ENCODE measurements at places on chromosomes 12 and 14.

DNA sequence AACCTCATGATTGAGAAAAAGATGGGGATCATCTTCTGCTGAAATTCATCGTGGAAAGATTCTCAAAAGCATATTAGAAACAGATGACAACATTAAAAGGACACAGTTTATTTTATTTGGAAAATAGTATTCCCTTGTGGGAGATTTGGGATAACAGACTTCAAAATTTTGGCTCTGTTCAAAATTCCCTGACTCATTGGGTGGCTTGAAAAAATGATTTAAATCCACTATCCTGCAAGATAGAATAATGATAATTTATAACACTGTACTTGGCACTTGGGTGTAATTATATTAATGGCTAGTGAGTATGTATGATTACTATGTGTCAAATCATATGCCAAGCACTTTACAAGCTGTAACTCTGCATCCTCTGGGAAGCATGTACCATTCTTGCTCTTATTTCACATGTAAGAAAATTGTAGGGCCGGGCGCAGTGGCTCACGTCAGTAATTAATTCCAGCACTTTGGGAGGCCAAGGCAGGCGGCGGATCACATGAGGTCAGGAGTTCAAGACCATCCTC lies 128.8 kb downstream of the LMNTD1 start:
- DNase-seq, result no peak

DNA sequence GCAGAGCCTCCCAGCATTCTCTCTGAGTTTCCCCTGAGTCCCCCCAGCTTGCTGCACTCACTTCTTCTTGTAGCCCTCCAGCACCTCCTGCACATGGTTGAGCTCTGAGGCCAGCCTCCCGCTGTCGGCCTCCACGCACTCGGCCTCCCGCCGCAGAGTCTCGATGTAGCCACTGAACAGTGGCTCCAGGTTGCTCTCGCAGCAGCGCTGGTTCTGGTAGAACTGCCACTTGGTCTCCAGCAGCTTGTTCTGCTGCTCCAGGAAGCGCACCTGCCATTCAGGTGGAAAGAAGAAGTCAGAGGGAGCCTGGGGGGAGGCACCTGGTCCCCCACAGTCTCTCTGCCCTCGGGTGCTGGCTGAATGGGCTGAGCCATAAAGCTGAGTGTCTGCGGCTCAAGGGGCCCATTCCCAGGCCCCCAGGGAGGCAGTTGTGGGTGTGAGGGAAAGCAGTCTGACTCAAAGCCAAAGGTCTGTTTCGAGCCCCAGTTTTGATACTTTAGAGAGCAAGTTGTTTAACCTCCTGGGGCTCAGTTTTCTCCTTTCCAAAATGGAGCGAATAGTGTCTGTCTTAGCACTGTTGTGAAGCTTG lies 2.3 kb downstream of the KRT85 start:
- DNase-seq, result no peak

DNA sequence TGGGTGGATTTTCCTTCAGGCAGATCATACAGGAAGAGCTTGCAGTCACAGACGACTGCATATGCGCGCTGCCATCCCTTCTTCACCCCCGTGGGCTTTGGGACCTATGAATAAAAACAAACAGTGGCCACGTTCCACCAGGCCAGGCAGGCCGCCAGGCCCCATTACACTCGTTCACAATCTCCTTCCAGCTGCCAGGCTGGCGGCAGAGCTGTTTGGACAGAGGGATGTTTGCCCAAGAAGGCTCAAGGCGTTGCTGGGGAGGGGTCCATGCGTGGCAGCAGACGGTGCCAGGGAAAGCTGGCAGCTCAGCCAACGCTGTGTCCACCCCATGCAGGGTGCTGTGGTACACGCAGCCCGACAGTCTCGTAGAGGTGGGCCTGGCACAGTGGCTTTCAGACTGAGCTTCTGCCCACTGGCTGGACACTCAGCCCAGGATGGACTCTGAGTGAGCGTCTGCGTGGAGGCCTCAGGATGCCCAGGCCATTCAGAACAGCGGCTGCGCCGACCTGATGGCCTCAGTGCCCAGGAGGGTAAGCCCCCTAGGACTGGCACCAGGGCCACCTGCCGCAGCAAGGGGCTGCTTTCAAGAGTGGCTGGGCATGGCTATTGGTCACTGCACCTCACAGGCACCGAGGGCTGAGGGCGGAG lies 27.5 kb downstream of the AMN start:
- no peak for DNase-seq

- no peak for DNase-seq
These were observed 205.0 kb upstream of the KRR1 start for GRCh38 chr12:75716291-75717025.

GRCh38 chr14:22668417-22668816 lies 24.3 kb upstream of the OR6J1 start:
- no peak for DNase-seq

- peak; percentile 75 for DNase-seq
These were observed 29.2 kb upstream of the LHX5 start for GRCh38 chr12:113500782-113501311.

DNA sequence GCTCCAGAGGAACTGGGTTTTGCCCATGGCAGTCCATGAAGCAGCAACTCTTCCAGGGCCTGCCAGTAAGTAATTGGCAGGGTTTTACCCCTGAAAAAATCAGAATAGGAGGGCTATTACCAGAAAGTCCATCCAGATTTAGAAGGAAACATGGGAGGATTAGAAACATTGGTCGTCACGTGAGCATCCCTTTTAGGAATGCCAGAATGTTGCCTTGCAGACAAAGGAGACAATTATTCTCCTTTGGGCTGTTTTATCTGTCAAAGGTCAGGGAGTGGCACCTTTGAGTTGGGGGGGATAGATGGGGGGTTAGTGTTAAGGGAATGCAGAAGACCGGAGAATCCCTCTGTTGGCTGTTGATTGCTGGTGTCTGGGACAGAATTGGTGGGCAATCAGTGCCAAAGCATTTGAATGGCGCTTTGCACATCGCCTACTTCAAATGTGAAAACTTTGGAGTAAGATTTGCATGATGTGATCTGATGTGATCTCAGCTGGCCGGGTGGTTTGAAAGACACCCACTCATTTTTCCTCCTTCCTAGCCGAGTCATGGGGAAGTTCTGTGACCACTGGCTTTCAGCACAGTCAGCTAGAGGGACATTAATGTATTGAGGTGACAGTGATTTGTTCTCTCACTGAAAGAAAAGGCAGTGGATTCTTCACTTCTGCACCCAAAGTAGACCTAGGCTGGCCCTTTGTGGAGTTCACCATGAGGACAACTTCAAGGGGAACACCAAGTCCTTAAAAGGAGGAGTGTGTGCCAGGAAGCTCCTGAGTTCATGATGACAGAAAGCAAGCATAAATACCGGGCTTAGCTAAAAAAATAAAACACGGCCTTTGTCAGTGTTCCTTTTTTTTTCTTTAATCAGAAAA lies 31.4 kb downstream of the FLVCR2 start:
- DNase-seq, result no peak

GRCh38 chr12:122836027-122836921 lies 1.0 kb downstream of the HIP1R start:
- DNase-seq, result no peak

- DNase-seq, result peak; percentile 15
These were observed 428.7 kb downstream of the RERGL start for GRCh38 chr12:17661250-17661649.

GRCh38 chr12:28390761-28391385 lies 200.6 kb downstream of the CCDC91 start:
- no peak for DNase-seq

- no peak for DNase-seq
These were observed 121.6 kb downstream of the MGAT4C start for GRCh38 chr12:86134561-86134960.

GRCh38 chr14:104688505-104689108 lies 811 bp upstream of the INF2 start:
- DNase-seq, result no peak

GRCh38 chr14:90301122-90301521 lies 30.6 kb downstream of the NRDE2 start:
- no peak for DNase-seq

GRCh38 chr14:61308198-61308597 lies 13.2 kb upstream of the PRKCH start:
- DNase-seq, result no peak

DNA sequence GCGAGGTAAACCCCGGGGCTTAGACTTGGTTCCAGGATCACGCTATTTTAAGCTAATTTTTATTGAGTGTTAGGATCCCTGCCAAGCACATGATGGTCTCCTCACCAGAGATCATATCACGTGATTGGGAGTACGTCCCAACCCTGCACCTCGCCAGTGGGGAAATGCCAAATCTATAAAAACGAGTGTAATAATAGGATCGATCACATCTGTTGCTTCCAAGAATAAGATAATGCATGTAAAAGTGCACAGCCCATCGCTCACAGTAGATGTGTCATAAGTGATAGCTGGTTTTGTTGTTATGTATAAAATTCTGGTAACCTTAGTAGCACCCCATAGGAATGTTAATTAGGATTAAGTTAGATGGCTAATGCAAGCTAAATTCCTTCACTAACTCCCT lies 581.0 kb upstream of the TMEM132C start:
- no peak for DNase-seq

GRCh38 chr14:68603533-68604360 lies 189.1 kb downstream of the ZFP36L1 start:
- no peak for DNase-seq

DNA sequence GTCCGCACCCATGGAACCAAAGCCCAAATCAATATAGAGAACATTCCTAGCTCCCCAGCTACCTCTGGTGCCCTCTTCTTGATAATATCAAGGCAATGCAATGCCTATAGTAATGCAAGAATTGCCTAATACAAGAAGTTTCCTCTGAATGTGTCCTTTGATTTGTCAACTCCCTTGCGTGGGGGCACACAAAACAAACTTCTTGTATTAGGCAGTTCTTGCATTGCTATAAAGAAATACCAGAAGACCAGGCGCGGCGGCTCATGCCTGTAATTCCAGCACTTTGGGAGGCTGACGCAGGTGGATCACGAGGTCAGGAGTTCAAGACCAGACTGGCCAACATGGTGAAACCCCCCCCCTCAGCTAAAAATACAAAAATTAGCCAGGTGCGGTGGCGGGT lies 10.4 kb upstream of the ITPK1 start:
- DNase-seq, result no peak

DNA sequence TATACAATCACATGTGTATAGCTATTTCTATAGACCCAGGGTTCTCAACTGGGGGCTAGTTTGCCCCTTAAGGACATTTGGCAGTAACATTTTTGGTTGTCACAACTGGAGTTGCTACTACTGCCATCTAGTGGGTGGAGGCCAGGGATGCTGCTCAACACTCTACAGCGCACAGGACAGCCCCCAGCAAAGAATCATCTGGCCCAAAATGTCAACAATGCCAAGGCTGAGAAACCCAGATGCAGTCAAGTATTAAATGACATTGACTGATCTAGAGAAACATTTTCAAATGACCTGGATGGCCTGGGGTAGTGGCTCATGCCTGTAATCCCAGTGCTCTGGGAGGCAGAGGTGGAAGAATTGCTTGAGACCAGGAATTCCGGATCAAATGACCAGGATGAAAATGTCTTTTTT lies 5.8 kb downstream of the WSB2 start:
- DNase-seq, result peak; percentile 50

DNA sequence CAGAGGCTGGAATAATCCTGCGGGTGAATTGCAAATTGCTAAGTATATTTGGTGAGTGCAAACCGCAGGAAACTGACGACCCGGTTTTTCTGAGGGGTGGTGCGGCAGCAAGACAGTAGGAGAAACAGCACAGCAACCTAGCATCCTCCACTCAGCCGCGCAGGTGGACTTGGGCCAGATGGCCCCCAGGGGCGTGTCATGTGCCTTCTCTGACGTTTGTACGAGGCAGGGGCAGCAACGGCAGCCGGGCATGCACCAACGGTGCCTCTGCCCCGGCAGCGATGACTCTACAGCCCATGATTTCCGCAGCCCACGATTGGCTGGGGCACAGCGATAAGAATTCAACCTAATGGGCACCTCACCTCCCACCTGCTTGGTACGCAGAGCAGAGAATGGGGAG lies 11.1 kb upstream of the CLEC2A start:
- peak; percentile 37 for DNase-seq

DNA sequence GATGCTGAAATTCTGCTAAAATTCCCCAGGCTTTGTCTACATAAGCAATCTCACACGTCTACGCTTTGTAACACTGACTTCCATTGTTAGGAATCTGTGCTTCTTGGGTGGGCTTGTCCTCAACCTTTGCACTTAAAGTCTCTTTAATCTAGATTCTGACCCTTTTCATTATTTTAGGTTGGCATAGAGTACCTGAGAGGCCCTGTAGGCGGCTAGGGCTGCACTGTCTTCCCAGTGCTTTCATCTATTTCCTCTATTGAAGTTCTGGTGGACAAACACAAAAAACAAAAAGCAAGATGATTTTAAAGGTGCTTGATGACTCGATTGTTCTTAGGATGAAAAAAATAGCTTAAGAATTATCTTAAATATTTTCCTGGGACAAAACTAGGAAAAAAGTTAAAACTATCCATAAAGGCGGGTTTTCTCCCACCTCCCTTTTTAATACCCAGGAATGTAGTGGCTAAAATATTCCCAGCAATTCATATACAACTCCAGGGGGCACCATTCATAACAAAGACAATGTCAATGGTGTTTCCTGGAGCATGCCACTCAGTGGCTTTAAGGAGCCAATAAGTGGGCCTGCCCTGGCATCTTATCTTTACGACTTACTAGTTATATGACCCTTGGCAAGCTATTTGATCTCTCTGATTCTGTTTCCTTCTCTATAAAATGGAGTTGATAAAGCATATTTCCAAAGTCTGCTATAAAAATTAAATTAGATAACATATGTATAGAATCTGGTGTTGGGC lies 197.5 kb downstream of the STXBP6 start:
- peak; percentile 9 for DNase-seq

- no peak for DNase-seq
These were observed 15.7 kb upstream of the CRY1 start for GRCh38 chr12:107108995-107109508.

- DNase-seq, result peak; percentile 59
These were observed at the start of gene KRT7 for GRCh38 chr12:52232674-52233461. Gene KRT7, plus strand, starts transcription at chr12:52233243. Its CDS starts 54 bp downstream, at chr12:52233297.

DNA sequence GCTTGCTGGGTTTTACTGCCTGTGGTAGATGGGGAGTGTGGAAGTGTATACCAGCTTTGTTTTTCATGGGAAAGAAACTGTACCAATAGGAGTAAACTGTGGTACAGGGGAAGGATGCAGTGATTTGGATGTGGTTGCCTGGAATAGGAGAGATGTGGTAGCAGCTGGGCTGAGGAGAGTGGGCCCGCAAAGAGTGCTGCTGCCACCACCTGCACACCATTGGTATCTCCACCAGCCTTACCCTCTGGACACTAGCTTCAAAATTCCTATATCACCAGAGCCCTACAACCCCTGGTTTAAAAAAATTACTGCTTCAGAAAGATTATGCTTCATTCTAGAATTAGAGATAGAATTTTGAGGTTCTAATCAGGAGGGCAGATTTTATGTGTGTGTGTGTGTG lies 53.6 kb downstream of the AKAP6 start:
- peak; percentile 20 for DNase-seq

GRCh38 chr14:68032154-68032553 lies 212.6 kb downstream of the RAD51B start:
- DNase-seq, result no peak

DNA sequence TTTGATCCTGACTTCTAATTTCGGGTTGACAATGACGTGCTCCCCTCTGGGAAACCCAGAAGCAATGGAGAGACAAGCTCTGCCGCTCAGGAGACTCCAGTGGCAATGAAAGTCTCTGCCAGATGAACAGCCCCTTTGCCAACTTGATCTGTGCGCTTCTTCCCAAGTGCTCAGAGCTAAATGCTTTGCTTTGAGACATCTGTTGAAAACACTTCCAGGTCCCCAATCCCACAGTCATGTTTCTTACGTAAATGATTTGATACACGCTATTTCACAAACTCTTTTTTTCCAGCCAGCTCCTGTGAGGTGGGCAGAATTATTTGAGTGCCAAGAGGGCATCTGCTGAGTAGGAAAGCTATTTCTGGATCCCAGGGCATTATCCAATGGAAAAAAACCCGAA lies 147.6 kb downstream of the RIMBP2 start:
- DNase-seq, result no peak
